ENCODE measurements at places on chromosomes 12 and 14.

DNA sequence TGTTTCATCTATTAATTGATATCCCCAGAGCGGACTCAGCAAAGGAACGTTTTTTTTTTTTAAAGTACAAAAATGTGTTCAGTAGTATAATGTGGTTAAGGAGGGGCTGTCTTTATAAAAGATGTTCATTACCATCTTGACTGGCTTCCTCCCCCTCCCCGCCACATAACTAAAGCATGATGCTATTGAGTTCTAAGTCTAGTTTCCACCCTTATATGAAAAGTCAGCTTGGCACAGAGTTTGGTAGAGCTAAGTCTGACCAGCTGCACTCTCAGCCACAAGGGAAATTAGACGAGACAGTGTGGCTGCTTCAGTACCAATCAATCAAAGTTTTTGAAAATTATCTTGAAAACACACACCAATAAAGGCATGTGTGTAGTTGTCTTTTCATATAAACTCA is 1.9 kb upstream of the MYBPC1 start:
- no peak for DNase-seq

GRCh38 chr14:66596241-66596985 is 88.5 kb downstream of the GPHN start:
- no peak for DNase-seq

- no peak for DNase-seq
Observed at GRCh38 chr14:55980970-55981369, 137.2 kb upstream of the PELI2 start.

- DNase-seq = no peak
Observed at GRCh38 chr12:55955800-55956508, 9.9 kb downstream of the PMEL start.

DNA sequence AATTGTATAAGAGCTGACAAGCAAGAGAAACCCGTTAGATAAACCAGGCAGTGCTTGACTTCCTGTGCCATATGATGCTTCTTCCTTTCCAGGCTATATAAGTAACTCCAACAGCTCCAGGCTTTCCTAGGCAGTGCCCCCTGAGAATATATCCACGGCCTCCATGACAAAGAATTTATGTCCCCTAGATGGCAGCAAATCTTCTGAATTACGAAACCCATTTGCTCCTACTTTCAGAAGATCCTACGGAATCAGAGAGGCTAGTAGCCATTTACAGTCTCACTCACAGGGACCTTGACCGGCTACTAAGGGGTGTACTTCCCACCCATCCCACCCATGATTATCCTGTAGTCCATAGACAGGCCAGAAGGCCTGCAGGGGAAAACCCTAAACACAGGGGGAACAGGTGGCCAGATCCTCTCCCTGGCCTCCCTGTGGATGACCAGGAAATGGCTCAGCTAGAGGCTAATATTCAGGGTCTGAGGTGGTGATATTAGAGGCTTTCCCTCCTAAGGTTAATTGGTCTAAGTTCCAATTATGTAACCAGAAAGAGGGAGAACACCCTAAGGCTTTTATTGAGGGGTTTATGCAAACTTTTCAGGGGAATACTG is 77.2 kb upstream of the DCD start:
- no peak for DNase-seq

DNA sequence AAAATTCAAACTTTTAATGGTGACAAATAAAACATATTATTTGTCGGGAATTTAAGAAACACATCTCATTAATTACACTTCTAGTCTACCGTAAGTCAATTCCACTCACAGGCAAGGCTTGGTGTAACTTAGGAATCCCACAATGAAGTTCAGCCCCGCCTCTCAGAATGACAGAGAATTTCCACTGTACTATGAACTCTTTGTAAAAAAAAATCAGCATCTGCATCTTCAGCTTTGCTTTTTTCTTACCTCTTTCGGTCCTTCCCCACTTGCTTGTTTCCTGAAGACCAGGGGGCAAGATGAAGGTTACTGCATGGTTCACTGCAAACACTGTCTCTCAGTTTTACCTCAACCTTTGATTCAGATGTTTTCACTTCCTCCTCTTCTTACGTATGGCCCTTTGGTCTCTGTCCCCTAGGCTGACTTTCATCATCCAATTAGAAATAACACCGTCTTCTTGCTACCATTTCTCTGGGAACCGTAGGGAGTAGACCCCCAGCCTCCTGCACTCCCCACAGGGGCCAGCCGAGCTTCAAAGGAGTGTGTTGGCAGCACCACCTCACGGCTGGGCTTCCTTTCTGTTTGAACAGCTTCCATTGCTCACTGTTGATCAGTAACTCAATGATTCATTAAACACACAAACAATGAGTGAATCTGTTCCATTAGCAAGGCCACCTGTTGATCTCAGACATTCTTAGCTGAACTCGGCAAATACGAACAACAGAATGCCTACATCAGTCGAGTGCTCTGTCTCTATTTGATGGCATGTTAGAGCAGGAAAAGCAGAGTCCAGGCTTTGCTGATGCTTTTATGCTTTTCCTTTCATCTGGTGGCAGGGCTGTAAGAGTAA is 343.0 kb downstream of the BMP4 start:
- DNase-seq = no peak

GRCh38 chr12:93376436-93377251 is 1.1 kb upstream of the NUDT4 start:
- DNase-seq = no peak

- DNase-seq = no peak
Observed at GRCh38 chr14:36656687-36657398, 4.8 kb upstream of the PAX9 start.

DNA sequence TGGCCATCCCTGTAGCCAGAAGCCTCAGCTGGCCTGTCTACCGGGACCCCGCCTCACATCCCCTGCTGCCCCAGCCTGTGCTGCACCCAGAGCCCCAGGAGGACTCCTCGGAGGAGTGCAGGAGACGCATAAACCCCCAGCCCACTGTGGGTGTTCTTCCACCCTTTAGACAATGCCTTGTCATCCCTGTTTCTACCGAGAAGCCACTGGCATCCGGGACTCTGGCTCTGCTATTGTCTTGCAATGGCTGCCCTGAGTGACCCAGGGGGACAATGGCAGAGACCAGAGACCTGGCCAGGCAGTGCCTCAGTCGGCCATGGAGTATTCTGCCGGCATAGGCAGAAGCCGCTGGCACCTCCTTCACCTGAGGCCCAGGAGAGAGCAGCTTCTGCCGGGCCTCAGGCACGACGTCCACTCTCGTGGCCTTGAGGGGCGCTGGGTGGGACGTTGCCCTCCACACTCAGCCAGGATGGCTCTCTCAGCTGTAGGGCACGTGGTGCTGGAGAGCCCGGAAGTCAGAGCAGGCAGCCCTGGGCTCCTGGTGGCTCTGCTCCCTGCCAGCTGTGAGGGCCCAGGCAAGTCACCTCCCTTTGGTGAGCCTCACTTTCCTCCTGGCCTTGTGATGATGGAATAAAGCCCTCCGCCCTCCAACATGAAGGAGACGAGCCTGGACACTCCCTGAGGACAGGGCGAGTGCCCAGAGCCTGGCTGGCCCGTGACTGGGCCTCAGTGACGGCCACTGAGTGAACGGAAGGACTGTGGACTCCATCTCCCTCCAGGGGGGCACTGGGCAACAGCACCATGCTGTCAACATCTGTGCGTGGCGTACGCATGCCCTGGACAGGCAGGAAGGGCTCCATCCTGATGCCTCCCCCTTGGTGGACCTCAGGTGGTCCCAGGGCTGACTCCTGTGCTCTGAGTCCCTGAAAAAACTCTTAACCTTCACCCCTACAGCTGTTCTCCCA is 41.0 kb downstream of the TRAFD1 start:
- no peak for DNase-seq

DNA sequence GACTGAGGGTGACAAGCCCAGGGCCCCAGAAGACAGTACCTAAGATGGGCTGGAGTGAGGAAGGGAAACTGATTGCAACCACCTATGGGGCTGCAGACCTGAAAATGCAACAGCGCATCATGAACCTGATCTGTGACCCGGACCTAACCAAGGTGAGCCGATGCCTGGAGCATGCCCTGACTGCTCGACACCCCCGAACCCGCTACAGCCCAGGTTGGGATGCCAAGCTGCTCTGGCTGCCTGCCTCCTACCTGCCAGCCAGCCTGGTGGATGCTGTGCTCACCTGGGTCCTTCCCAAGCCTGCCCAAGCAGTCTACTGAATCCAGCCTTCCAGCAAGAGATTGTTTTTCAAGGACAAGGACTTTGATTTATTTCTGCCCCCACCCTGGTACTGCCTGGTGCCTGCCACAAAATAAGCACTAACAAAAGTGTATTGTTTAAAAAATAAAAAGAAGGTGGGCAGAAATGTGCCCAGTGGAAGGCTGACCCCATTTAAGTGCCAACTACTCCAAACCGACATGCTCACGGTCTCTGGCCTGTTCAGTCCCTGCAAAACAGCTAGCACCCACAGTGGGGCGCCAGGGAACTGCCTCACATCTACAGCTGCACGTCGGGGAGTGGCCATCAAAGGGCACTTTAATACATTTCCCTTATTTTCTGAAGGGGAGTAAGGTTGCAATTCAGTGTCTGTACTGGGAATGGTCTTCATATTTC is 4.2 kb downstream of the RDH5 start:
- no peak for DNase-seq

- no peak for DNase-seq
Observed at GRCh38 chr14:90489306-90489705, 92.5 kb downstream of the CALM1 start.

DNA sequence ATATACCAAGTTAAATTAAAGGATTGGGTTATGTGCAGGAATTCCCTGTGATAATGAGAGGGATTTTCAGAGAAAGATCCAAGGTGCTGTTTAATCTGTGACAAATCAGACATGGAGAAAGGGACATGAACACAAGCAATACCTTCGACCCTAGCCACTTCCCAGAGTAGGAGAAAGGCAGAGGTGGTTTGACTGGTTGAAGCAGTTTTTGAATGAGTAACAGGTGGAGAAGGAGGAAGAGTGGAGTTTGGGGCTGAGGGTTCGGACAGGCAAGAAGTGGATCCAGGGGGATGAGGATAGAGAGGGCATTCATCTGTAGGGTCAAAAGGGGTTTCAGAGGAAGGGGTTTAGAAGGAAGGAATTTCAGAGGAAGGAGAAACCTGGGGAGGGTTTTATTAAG is 27.4 kb upstream of the A2M start:
- no peak for DNase-seq

GRCh38 chr14:102178806-102179205 is 39.1 kb downstream of the WDR20 start:
- no peak for DNase-seq

- no peak for DNase-seq
Observed at GRCh38 chr12:12126551-12126950, 55.8 kb downstream of the BCL2L14 start.

GRCh38 chr12:7154901-7155470 is 24.8 kb downstream of the CLSTN3 start:
- no peak for DNase-seq

- DNase-seq = no peak
Observed at GRCh38 chr12:45200491-45201043, 15.3 kb upstream of the ANO6 start.

- DNase-seq = no peak
Observed at GRCh38 chr14:71324767-71325272, 417.6 kb downstream of the PCNX1 start.

- no peak for DNase-seq
Observed at GRCh38 chr14:60161196-60162107, 3.7 kb downstream of the DHRS7 start.

DNA sequence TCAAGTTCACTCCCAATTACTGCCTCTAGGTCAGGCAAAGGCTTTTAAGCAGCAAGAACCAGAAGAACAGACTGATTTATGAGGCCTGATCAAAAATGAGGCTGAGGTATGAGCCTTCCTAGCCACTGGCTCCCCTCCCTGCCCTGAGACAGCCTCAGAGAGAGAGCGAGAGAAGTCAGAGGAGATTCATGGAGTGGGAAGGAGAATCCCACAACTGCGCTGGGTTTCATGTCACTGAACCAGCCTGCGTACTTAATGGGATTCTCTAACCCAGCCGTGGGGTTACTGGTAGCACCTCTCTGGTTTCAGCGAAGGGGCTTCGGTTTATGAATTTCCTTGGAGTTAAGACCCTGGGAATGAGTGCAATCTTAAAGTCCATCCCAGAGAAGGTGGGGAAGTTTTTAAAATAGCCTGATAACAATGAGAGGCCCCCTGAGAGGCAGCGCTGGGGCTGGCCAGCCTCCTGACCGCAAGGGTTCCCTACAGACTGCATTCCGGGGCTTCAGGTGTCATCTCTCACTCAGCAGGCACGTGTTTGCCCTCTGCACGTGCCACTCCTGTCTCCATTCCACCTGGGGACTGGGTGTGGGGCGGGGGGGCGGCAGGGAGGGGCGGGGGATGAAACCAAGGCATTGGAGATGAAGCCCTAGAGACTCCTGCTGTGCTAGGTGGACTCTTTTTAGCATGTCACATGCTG is 6.1 kb upstream of the GPRC5A start:
- no peak for DNase-seq

DNA sequence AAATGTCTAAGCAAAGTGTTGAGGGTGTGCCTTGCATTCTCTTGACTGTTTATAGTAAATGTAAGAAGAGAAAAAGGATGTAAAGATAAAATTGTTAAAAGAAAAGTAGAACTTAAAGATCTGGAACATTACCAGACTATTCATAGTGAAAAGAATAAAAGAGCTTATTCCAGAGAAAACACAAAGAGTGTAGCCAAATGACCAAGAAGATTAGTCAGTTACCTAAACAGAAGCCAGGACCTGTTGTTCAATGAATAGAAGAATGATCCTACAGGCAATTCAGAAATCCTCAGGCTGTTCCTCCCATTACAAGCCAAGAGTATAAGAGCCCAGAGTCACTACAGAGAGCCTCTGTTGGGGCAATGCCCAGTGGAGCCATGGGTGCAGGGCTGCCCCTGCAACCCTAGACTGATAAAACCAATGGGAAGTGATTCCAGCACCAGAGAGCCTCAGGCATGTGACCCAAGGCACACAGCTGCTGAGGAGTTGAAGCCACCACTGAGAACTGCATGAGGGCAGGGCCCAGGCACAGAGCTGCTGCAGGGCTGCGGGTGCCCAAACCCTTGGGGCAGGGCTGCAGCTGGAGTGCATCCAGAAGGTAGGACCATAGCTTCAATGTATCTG is 91.1 kb upstream of the SLC38A4 start:
- DNase-seq = no peak

- no peak for DNase-seq
Observed at GRCh38 chr14:86708846-86709339, 1178.9 kb downstream of the FLRT2 start.

DNA sequence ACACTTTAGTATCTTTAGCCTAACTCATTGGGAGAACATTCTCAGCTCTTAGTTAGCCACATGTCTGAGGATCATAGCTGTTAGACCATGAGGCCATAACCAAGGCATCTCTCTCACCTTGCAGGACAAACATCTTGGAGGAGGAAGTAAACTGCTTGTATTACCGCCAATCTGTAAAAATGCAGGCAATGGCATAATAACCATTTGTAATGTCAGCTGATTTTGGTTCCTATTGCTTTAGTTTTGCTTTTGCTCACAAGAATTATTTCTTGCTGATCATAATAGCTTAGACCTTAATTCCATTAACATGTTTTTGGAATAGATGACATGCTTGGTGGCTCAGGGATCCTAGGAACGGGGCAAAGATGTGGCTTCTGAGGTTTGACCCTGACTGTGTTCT is 16.4 kb upstream of the GSG1 start:
- no peak for DNase-seq

- DNase-seq = no peak
Observed at GRCh38 chr14:54697803-54698202, 130.9 kb downstream of the SAMD4A start.
